Activated CD8-positive, alpha-beta memory T cell treated with anti-CD3 and anti-CD28 coated beads for 36 hours (primary cell): ENCODE measurements at places on chromosomes 5 and 9. TPM values are rescaled to one million over a fixed set of nuclear protein-coding genes. Genes with fewer than 3 reads are reported as not detected.

REXO4 gene
- total RNA-seq = 49.5 TPM

SKIC3 gene
- total RNA-seq = 63.8 TPM

CD14 gene
- 0.70 TPM for total RNA-seq

ANKRD34B gene
- total RNA-seq = not detected

IFNB1 gene
- not detected for total RNA-seq

GHR gene
- not detected for total RNA-seq

CDC25C gene
- 6.2 TPM for total RNA-seq

LCN9 gene
- total RNA-seq = not detected

IFNK gene
- total RNA-seq = not detected

SPZ1 gene
- not detected for total RNA-seq

LEAP2 gene
- total RNA-seq = 3.9 TPM
